Activated CD8-positive, alpha-beta memory T cell treated with anti-CD3 and anti-CD28 coated beads, Interleukin-2, amount 10 ng/mL, durations not matched to agents 7 days and 5 days (primary cell): ENCODE measurements at places on chromosomes 12 and 14. TPM values are rescaled to one million over a fixed set of nuclear protein-coding genes. Genes with fewer than 3 reads are reported as not detected.

PLEKHD1 gene
- total RNA-seq: 0.05 TPM

SCNN1A gene
- total RNA-seq: 0.49 TPM

DNAI7 gene
- 0.18 TPM for total RNA-seq

CEBPE gene
- total RNA-seq: 0.79 TPM

SELPLG gene
- 148 TPM for total RNA-seq

LRFN5 gene
- total RNA-seq: not detected

GNS gene
- total RNA-seq: 25.4 TPM

FOXN4 gene
- total RNA-seq: not detected

GLIPR1L2 gene
- not detected for total RNA-seq

TMPRSS12 gene
- total RNA-seq: not detected

LYZ gene
- 0.21 TPM for total RNA-seq

PRH2 gene
- 0.76 TPM for total RNA-seq

DNA sequence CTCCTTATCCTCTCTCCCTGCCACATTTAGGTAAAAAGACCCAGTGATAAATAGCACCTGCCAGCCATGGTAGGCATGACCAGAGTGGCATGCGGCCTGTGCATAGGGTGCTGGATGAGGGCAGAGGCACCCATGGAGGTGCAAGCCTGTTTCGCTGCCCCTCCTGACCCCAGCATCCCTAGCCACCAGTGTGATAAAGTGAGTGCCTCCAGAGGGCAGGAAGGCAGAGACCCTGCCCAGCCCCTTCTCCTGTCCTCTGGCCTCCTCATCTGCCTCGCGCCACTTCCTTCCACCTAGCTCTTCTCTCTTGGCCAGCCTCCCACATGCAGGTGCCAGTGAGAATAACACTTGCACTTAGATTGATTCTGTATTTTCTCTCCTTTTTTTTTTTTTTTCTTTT, 108.3 kb upstream of the FUT8 start:
- DNase-seq: no peak

- DNase-seq: no peak
Measured at GRCh38 chr12:57332646-57333312, 81.8 kb upstream of the STAC3 start.

DNA sequence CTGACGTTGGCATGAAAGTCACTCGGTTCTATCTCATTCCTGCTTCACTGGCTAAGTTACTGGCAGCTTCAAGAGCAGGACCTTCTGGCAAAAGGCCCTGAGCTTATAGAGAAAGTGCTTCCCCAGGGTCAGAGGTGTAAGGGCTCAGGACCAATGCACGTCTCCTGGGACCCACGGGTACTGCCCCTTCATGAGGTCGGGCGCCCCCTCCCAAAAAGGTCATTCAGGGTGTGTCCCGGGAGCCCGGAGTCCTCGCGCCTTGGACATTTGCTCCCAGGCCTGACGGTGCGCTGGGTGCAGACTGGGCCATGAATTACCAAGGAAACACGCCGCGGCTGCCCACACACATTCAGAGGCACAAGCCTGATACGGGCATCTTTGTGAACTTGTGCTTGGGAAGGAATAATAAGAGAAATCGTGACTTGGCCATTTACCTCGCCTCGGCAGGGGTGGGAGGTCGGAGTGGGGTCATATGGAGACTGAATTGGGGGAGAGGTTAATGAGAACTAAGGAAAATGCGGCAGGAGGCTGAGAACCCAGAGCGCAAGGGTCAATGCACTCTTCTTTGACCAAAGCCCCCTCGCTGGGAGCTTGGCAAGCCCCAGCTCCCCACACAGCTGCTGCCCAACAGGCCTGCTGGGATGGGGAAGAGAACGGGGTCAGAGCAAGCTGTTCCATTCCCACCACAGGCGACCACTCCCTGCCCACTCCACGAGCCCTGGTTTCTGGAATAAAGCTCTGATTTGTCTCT, 15.7 kb upstream of the SLC6A12 start:
- no peak for DNase-seq

DNA sequence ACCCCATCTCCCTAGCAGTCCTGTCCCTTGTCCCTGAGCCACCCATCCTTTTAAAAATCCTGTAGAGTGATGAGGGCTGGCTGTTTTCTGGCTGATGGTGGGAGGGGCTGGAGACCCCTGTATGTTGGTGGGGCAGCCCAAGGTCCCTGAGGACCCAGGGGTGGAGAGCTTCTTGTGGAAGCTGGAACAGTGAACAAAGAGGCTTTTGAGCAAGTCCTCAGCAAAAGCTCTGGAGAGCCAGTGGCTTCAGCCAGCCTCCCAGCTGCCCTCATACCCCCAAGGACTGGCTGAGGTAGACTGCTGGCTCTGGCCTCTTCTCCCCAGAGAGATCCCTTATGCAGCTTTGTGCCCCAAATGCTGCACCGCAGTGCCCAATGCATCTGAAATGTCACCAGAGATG, 29.2 kb upstream of the COL2A1 start:
- no peak for DNase-seq

- DNase-seq: no peak
Measured at GRCh38 chr12:96186607-96187301, 7.4 kb upstream of the ELK3 start.

- no peak for DNase-seq
Measured at GRCh38 chr14:54638135-54638446, 71.2 kb downstream of the SAMD4A start.

DNA sequence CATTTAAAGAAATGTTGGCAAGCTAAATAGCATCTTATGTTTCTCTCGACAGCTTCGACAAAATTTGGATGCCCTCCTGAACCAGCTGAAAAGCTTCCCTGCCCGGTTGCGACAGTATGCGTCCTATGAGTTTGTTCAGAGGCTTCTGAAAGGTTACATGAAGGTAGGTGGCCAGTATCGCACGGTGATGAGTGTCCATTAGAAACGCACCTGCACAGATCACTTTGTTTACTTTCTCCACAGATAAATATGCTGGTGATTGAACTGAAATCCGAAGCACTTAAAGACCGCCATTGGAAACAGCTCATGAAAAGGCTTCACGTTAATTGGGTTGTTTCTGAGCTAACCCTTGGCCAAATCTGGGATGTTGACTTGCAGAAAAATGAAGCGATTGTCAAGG, 36.5 kb downstream of the DYNC1H1 start:
- no peak for DNase-seq

GRCh38 chr14:57375156-57375555, 15.2 kb upstream of the NAA30 start:
- DNase-seq: no peak

- DNase-seq: no peak
Measured at GRCh38 chr12:58959639-58960300, 39.5 kb upstream of the LRIG3 start.

GRCh38 chr14:74671789-74672188, 41.1 kb downstream of the AREL1 start:
- DNase-seq: no peak

DNA sequence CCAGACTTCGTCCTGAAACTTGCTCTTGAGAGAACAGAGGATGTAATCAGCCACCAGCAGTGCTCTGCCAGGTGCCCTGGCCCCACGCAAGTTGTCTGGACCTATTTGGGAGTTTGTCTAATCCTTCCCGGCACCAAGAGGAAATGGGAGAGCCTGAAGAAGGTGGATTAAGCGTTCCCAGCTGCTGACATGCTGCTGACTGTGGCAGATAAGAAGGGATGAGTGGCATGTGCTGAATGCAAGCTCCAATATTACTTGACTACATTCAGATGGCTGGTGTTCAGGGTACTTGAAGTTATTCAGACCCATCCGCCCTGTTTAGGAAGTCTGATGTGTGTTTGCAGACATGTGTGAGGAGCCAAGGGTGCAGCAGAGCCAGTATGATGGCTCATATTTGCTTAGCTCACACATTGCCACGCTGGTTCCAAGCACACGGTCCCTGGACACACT, 440.6 kb upstream of the CCDC196 start:
- no peak for DNase-seq

- DNase-seq: no peak
Measured at GRCh38 chr12:99271071-99271470, 376.5 kb upstream of the GARIN6 start.

- no peak for DNase-seq
Measured at GRCh38 chr12:14826491-14826890, 12.5 kb upstream of the SMCO3 start.

DNA sequence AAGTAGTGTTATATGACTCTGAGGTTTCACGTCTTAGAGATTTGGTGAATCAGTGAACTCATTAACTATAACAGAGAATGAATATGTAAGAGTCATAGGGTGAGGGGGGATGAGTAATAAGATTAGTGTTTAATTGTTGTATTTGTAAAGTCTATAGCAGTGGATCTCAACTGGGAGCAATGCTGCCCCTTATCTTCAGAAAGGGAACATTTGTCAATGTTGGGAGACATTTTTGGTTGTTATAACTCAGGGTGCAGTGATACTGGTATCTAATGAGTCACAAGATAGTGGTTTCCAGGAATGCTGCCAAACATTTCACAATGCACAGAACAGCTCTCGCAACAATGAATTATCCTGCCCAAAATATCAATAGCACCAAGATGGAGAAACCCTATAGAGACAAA, 1193.7 kb downstream of the GALC start:
- no peak for DNase-seq

DNA sequence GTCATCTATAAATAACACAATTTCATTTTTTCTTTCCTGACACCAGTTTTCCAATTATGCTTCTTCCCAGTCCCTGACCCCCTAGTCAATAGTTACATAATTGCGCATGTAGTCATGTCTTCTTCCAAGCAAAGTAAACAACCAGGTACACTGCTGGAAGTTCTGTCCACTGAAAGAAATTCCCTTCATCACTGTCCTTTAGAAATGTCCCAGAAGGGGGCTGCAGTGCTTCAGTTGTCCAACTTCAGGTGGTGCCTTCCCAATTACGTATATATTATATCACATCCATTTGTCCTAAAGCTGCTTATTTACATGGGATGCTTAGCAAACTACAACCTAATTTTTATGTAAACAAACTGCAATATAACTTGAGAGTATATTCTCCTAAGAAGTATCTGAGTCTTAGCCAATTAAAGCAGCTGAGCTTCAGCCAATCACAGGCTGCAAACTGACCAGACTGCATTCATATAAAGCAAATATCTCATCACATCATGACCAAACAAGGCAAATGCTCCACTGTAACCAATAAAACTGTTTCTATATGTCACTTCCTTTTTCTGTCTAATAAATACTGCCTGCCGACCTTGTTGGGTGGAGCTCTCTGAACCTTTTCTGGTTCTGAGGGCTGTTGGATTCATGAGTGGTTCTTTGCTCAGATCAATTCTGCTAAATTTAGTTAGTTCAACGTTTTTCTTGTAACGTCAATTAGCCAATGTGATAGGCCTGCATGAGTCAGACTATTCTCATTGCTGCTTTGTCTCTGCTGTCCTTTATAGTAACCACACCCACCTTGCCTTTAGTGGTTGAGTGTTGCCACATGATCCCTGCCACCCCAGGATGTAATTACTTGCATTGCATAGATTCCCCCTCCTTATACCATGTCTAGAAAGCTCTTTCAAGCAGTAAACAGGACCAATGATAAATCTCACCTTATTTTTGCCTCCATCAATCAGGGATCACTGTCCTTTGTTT, 239.3 kb downstream of the ALG10B start:
- DNase-seq: no peak

GRCh38 chr12:51028126-51028812, 2.1 kb upstream of the SLC11A2 start:
- DNase-seq: no peak

GRCh38 chr14:84975241-84975902, 554.6 kb upstream of the FLRT2 start:
- DNase-seq: no peak

GRCh38 chr12:42422785-42423184, 96.8 kb downstream of the PPHLN1 start:
- DNase-seq: no peak

- no peak for DNase-seq
Measured at GRCh38 chr12:13102461-13103195, 839 bp downstream of the GSG1 start.

DNA sequence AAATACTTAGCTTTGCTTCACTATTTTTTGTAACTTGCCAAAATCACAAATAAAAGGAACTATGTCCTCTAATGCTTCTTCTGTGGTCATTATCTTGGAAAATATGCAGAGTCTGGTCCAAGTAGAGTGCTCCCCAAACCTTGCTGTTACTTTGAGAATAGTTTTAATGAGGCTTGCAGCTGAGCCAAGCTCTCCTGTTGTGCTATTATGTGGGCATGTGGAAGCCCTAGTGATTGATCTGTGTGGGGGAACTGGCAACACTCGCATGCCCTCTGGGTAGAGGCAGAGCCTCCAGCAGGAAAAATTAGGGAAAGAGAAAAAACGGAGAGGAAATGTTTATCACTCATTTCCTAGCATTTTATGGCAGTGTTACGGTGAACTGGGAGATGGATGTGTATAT, 473.1 kb downstream of the EGLN3 start:
- no peak for DNase-seq

DNA sequence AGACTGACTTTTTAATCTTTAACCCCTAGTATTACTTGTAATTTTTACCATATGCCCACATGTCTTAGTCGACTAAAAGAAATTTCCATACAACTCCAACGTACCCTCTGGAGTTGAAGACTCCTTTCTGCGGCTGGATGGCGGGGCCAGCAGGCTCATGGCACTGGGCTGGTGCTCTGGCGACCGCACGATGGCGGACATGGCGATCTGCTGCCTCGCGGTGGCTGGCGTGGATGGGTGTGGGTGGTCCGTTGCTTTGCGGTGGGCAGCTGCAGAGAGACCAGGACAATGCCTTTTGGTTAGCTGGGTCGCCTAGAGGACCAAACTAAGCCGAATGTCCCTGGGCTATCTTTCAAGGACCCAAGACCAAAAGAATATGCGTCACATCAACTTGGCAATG, 50.2 kb downstream of the PRKAB1 start:
- no peak for DNase-seq

GRCh38 chr12:53101931-53102781, 1.1 kb upstream of the SOAT2 start:
- DNase-seq: no peak
